ENCODE measurements at places on chromosomes 11 and 22. TPM values are rescaled to one million over a fixed set of nuclear protein-coding genes. Genes with fewer than 3 reads are reported as not detected.

DNA sequence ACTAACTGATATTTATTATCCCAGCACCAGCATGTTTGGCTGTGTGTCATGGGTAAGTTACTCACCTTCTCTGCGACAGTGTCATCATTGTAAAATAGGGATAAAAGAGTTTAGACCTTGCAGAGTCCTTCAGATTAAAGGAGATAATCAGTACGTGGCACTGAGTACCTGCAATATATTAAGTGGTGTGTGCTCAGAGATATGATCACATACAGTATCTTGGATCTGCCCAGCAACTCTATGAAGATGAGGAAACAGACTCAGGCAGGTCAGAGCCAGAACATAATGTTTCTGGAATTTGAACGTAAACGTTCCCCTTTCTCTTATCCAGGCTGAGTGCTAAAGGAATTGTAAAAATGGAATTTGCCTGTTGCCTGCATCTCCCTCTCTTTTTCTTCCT is 46.9 kb upstream of the ELF5 start:
- DNase-seq = no peak

DNA sequence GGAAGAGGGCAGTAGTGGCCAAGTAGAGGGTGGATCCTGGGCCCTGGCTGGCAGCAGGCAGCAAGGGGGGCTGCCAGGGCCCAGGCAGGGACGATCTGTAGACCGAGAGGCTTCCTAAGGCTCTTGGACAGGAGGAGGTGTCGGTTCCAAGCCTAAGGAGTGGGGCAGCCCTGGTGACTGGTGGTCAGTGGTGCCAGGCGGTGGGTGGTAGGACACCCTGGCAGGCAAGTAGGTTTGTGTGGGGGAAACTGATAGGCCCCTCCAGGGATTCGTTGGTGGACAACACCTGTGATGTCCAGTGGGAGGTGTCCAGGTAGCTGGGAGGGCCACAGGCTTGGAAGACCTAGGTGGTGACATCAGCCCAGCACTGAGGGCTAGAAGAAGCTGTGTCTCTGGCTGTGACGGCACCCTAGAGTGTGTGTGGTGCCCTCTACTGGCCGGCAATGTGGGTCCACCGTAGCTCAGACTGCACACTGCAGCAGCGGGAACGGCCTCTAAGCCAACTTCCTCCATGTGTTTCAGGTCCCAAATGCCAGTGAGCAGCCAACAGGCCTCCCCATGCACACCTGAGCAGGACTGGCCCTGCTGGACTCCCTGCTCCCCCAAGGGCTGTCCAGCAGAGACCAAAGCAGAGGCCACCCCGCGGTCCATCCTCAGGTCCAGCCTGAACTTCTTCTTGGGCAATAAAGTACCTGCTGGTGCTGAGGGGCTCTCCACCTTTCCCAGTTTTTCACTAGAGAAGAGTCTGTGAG is 9.4 kb upstream of the SAMM50 start:
- DNase-seq = peak; percentile 65

DNA sequence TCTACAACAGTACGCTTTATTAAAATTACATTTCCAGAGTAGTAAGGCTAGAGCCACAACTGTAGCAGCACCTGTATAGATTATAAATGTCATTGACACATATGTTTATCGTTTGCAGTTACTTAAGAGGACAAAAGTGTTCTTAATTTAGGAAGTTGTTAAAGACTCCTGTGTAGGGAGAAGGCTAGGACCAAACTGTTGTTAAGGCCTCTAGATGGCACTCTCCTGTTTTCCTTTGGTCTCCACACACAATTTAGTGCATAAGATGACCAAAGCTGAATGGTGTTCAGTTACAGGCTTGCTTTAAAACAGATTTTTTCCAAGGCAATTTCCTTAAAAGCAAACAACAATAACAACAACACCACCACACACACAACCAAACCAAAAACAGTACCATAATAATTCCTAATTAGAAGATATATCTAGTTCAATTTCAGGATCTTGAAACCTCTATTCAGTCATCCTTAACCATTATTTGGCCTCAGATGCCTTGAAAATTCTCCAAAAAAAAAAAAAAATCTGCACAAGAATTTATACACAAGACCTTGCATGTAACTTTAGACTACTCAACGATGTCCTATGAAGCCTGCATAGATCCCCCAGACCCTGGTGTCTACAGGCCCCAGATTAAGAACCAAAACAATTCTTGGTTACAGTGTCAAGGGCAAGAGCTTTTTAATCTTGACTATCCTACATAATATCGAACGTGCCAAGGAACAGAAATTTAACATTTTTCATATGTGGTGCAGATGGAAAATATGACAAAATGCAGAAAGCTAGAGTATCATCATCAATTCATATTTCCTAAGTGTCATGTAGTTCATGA is 42.6 kb upstream of the APOA1 start:
- no peak for DNase-seq

GRCh38 chr11:122108192-122108799 is 7.7 kb downstream of the BLID start:
- DNase-seq = no peak

GRCh38 chr11:63890368-63890767 is 26.6 kb downstream of the RCOR2 start:
- DNase-seq = no peak

GRCh38 chr11:126072801-126073594 is 10.3 kb upstream of the CDON start:
- no peak for DNase-seq

- peak; percentile 67 for DNase-seq
Observed at GRCh38 chr11:123577081-123577598, 77.3 kb downstream of the SCN3B start.

DNA sequence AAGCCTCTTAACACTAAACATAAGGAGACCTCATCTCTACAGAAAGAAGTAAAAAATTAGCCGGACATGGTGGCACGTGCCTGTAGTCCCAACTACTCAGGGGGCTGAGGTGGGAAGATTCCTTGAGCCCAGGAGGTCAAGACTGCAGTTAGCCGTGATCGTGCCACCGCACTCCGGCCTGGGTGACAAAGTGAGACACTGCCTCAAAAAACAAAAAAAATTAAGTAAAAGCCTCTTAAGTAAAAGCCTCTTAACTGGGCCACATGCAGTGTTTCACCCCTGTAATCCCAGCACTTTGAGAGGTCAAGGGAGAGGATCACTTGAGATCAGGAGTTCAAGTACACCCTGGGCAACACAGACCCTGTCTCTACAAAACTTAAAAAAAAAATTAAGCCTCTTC is 25.7 kb downstream of the CELF1 start:
- no peak for DNase-seq

GRCh38 chr22:46791201-46791731 is 28.8 kb downstream of the TBC1D22A start:
- DNase-seq = no peak

- no peak for DNase-seq
Observed at GRCh38 chr11:75422248-75423231, 10.5 kb downstream of the KLHL35 start.

DNA sequence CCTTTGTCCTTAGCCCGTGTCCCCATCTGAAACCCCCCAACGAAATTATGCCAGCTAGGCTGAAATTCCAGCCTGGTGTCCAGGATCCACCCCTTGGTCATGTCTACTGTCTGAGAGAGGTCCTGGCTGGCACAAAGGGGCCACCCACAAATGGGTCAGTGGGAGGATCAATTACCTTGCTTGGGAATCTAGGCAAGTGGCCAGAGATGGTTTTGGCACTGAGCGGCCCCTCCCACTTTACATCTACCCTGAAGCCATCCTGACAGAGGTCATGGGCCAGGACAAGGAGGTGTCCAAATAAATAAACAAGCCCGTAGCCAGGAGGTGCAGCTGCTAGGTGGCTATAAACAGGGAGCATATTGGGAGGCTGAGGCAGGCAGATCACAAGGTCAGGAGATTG is 311.5 kb downstream of the MN1 start:
- DNase-seq = peak; percentile 93

DNA sequence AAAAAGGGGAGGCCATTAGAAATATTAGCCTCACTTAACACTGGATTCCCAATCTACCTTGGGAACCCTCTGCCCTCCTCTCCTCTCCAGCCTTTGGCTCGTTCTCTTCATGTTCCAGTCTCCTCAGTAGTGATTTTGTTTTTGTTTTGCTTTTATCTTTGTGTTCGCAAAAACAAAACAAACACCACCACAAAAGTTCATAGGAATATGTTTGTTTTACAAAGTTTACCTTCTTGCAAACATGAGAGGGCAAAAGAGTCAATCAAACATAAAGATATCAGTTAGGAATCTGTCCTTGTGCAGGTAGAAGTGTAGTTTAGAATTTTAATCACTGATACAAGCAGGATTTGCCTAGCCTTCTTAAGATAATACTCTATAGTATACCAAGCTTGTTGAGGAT is 179.7 kb upstream of the GUCY1A2 start:
- DNase-seq = no peak

DNA sequence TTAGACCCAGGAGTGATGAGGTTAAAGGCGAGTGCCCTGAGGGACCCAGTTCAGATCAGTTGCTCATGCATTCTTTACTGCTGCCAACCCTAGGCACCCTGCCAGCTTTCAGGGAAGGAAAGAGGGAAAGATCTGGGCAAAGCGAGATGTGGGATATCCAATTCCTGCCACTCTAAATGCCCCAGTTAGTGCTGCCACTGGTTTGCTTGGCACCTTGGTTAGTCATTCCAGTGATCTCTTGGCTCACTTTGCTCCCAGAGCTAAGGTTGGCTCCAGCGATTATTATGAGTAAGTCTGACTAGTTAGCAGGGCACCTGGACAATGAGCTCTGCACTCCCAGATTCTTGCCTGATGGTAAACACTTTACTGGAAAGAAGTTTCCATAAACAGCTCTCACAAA is 85.0 kb downstream of the INSC start:
- DNase-seq = peak; percentile 94

Gene MAP6
- total RNA-seq = 0.33 TPM

Gene ENDOD1
- total RNA-seq = 4.3 TPM

Gene NPAS4
- not detected for total RNA-seq

Gene OR5L1
- total RNA-seq = not detected

Gene TMEM132A
- total RNA-seq = 2.1 TPM

Measured in left lobe of liver (tissue), 2 donors.